Stimulated activated CD4-positive, alpha-beta T cell treated with anti-CD3 and anti-CD28 coated beads, Interleukin-2, amount 100 ng/mL, for 24 hours (primary cell): ENCODE measurements at places on chromosomes 6 and 20.

DNA sequence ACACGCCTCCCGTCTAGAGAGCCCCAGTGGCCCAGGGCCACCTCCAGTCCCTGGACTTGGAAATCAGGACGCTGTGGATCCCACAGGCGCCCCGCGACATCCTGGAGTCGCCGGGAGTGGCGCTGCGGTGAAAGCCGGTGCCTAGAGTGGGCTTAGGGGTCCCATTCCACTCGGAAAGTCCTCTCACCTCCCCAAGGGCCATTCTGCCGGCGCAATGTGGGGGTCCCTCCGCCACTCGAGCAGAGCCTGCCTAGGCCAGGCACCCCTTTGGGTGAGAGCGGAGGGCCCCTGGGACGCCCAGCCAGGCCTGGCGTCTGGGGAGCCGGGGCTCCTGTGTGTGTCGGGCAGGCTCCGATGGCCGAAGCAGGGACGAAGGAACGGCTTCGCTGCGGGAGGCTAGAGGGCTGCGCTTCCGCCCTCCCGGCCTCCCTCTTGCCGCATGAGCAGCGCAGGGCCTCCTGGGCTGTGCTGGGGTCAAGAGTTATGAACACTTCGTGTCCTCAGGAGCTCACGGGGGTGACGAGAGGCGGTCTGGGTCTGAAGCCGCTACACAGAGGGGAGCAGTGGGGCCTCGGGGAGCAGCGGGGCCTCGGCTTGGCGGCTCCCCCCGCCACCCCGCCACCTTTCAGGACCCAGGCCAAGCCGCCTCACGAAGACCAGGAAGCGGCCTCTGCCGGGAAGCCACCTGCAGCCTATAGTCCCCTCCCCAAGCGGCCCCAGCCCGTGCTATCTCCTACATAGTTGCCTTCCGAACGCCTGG is 13.6 kb downstream of the POU3F2 start:
- DNase-seq, result no peak

DNA sequence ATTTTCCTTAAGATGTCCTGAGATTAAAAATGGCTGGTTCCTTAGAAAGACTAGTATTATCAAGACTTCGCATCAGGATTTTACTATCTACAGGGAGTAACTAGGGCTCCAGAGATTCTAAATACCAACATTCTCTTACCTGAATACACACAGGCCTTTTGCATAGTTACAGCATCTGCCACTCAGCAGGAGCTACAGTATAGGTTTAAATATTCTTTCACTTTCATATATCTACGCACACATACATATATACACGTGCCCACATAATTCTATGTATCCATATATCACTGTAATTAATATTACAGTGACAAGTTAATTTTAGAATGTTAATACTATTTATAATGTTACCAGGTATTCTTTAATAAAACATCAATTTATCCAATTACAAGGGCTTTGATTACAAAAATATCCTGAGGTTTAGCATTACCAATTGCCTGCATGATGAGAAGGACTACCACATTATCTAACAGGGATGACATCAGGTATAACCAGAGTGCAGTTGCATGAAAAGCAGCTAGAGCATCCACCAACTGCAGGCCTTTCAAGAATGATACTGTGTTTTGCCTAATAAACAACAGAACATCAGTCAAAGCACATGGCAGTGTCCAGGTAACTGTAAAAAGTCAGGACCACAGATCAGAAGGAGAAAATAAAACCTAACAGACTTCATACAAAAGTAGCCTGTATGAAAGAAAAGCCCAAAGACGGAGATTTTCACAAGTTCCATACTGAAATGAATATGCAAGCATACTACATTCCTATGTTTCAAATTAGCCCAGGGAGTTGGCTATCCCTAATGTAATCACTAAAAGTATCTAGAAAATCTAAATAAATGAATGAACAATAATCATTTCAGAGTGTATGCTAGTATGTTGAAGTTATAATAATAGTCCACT is 268.7 kb downstream of the PTPRK start:
- DNase-seq, result no peak

- no peak for DNase-seq
Observed at GRCh38 chr6:7559651-7560385, 18.3 kb downstream of the DSP start.

DNA sequence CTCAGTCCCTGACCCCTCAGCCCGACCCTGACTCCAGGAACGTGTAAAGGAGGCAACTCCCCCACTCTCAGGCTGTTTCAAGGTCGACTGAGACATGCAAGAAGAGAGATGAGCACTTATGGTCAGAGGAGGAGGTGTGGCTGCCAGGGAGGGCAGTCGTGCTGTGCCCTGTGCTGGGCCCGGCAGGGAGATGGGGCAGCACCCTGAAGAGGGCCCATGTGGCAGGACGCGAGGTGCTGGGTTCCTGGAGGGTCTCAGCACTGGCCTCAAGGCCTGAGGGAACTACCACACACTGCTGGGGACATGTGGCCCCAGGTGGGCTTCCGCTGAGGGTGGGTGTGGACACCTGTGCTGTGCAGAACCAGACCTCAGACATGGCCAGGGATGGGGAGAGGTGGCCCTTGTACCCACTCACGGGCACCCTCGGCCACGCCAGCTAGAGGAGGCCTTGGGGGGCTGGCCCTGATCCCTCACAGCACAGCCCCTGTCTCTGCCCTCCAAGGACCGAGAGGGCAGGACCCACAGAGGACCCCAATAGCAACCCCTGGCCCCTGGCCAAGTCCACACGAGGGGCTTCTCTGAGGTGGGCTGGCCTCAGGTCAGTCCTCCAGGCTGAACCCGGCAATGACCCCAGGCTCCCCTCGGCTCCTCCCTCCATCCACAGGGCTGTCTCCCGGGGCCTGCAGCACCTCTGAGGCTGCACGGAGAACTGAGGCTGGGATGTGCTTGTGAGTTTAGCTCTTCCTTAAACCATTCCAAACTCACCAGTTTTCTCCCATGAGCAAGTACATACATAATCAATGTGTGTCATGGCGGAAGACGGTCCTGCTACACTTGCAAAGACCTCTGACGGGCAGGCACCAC is 8.7 kb downstream of the SLC2A4RG start:
- DNase-seq, result no peak

DNA sequence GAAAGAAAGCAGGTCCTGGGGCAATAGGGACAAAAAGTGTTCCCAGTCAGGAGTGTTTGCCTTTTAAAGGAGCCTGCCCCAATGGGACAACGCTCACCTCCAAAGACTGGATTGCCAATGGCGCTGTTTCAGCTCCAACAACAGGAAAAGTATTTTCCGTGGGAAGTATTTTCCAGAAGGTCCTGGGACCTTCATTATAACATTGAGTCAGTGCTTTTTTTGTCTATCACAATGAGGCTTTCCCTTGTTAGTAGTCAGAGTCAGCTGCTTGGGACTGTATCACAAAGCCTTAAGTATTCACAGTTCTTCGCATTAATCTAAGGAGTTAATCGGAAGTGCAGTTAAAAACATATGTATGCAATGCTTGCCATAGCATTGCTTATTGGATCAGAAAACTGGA is 17.3 kb downstream of the TRAF3IP2 start:
- no peak for DNase-seq
